ENCODE measurements at places on chromosomes 11 and 22.

- no peak for DNase-seq
- no peaks in the 10 kb centered on the region for H3K27me3 ChIP-seq
- no peak overlapping the region for H3K4me3 ChIP-seq
- no peak overlapping the region for H3K27ac ChIP-seq
These were observed 155.7 kb downstream of the CEP164 start for GRCh38 chr11:117483372-117483771.

- peaks cover 5% of the 10 kb centered on the region for H3K4me1 ChIP-seq
- H3K27me3 ChIP-seq = no peaks in the 10 kb centered on the region
- H3K4me3 ChIP-seq = no peak overlapping the region
- no peak for DNase-seq
These were observed 19.9 kb upstream of the TEF start for GRCh38 chr22:41361716-41362310.

GRCh38 chr11:92667486-92668152 is 301.8 kb upstream of the MTNR1B start:
- H3K4me1 ChIP-seq = no peaks in the 10 kb centered on the region
- no peak overlapping the region for H3K27ac ChIP-seq
- H3K36me3 ChIP-seq = no peaks in the 10 kb centered on the region
- H3K4me3 ChIP-seq = no peak overlapping the region
- no peak for DNase-seq
- no peaks in the 10 kb centered on the region for H3K27me3 ChIP-seq

GRCh38 chr11:111414267-111414931 is 35.3 kb upstream of the POU2AF1 start:
- H3K4me1 ChIP-seq = peaks cover 29% of the 10 kb centered on the region
- no peak overlapping the region for H3K4me3 ChIP-seq
- H3K27me3 ChIP-seq = no peaks in the 10 kb centered on the region
- DNase-seq = no peak

DNA sequence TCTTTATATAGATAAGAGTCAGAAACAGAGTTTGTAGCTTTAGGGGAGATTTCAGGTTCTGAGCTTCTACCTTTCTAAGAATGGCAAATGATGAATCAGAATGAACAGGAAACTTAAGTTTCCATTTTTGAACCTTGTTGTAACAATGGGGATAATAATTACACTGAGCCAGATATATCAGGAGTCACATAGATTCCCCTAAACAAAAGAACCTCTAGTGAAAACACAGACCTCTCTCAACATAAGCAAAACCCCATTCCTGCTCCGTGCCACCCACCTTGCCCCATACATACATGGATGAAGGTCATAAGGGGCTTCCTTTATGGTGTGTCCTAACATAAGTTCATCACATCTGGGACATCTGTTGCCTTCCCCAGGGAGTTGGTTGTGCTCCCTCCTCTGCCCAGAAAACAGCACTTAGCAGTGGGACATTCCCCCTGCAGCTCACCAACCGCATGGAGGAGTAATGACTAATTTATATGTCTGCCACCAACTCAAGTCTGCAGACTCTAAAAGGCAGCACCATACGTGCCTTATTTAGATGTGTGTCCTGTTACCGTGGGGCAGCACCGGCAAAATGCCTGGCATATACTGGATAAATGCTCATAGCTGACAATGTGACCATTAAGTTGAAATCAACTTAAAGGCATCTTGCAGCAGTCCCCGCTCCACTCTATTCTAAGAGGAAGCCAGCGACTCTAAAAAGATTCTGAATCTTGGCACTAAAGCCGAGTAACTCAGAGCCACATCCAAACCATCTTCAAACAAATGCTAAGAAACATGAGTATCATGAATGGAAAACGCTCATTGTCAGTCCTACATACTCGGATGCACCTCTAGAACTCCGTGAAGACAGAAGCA is 8.0 kb downstream of the JAML start:
- H3K36me3 ChIP-seq = no peaks in the 10 kb centered on the region
- H3K4me1 ChIP-seq = no peaks in the 10 kb centered on the region
- H3K27ac ChIP-seq = no peak overlapping the region
- no peak for DNase-seq
- no peaks in the 10 kb centered on the region for H3K27me3 ChIP-seq
- no peak overlapping the region for H3K4me3 ChIP-seq

GRCh38 chr11:48142889-48143288 is 73.7 kb upstream of the OR4B1 start:
- H3K36me3 ChIP-seq = no peaks in the 10 kb centered on the region
- H3K27me3 ChIP-seq = no peaks in the 10 kb centered on the region
- no peaks in the 10 kb centered on the region for H3K4me1 ChIP-seq
- no peak overlapping the region for H3K27ac ChIP-seq
- DNase-seq = no peak

DNA sequence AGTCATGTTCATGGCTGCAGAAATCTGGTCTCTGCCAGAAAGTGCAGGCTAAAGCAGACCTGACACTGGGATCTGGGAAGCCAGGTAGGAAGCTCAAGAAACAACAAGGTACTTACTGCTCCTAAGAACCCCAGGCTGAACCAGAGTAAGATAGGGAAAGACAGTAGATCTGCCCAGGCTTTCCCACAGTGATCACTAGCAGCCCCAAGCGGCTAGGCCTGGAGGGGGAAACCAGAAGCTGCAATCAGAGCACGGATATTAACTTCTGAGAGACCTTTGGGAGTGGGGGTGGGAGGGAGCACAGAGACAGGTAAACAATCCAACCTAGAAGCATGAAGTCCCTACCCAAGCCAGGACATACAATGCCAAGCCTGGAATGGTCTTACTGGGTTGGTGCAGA is 135.2 kb upstream of the C11orf58 start:
- DNase-seq = no peak
- no peak overlapping the region for H3K4me3 ChIP-seq
- no peak overlapping the region for H3K27ac ChIP-seq
- no peaks in the 10 kb centered on the region for H3K36me3 ChIP-seq

GRCh38 chr11:118008271-118008911 is 22.2 kb downstream of the IL10RA start:
- H3K36me3 ChIP-seq = no peaks in the 10 kb centered on the region
- peak overlapping the region; percentile 13 for H3K27ac ChIP-seq
- no peaks in the 10 kb centered on the region for H3K4me1 ChIP-seq
- no peak for DNase-seq
- H3K27me3 ChIP-seq = no peaks in the 10 kb centered on the region

GRCh38 chr22:43884600-43885318 is 7.1 kb downstream of the PNPLA5 start:
- H3K4me3 ChIP-seq = no peak overlapping the region
- no peaks in the 10 kb centered on the region for H3K4me1 ChIP-seq
- H3K27ac ChIP-seq = no peak overlapping the region
- no peaks in the 10 kb centered on the region for H3K27me3 ChIP-seq
- no peak for DNase-seq

DNA sequence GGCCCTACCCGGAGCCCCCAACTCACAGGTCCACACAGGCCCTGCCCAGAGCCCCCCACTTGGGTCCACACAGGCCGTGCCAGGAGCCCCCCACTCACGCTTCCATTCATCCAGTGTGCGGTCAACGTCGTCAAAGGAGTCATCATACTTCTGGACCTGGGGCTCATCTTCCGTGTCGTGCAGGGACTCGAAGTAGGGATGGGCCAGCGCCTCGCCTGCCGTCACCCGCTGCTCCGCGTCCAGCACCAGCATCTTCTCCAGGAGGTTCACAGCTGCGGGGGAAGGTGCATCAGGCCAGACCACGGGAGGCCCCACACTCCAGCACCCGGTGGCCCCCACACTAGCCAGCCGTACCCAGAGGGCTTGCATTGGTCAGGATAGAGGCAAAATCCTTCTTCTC is 4.0 kb upstream of the HDAC10 start:
- H3K4me1 ChIP-seq = peaks cover 20% of the 10 kb centered on the region
- DNase-seq = no peak
- H3K27ac ChIP-seq = no peak overlapping the region
- no peak overlapping the region for H3K4me3 ChIP-seq
- H3K27me3 ChIP-seq = no peaks in the 10 kb centered on the region

GRCh38 chr11:76649851-76650372 is 20.6 kb downstream of the LRRC32 start:
- no peaks in the 10 kb centered on the region for H3K27me3 ChIP-seq
- H3K4me3 ChIP-seq = no peak overlapping the region
- H3K36me3 ChIP-seq = no peaks in the 10 kb centered on the region
- no peak overlapping the region for H3K27ac ChIP-seq
- peaks cover 19% of the 10 kb centered on the region for H3K4me1 ChIP-seq
- peak; percentile 40 for DNase-seq

- no peaks in the 10 kb centered on the region for H3K36me3 ChIP-seq
- H3K4me3 ChIP-seq = no peak overlapping the region
- H3K4me1 ChIP-seq = peaks cover 36% of the 10 kb centered on the region
These were observed 40.2 kb downstream of the TBX1 start for GRCh38 chr22:19800761-19801244.

DNA sequence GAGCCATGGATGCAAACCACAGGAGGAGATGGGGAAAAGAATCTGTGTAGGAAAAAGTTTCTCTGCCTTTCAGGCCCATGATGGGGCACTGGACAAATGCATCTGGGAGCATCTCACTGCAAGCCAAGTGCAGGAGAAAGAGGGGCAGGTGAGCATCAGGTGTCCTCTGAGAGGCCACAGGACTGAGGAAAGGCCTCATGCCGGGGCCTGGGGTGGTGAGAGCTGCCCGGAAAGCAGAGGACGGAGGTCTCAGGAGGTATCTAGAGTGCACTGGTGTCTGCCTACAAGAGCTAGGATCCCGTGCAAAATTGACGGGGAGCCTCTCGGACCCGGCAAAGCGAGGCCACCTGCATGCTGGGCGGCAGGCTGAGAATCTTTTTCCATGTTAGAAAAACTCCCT is 73.9 kb downstream of the CTTN start:
- H3K4me1 ChIP-seq = no peaks in the 10 kb centered on the region
- H3K27me3 ChIP-seq = no peaks in the 10 kb centered on the region
- DNase-seq = no peak
- no peaks in the 10 kb centered on the region for H3K36me3 ChIP-seq

DNA sequence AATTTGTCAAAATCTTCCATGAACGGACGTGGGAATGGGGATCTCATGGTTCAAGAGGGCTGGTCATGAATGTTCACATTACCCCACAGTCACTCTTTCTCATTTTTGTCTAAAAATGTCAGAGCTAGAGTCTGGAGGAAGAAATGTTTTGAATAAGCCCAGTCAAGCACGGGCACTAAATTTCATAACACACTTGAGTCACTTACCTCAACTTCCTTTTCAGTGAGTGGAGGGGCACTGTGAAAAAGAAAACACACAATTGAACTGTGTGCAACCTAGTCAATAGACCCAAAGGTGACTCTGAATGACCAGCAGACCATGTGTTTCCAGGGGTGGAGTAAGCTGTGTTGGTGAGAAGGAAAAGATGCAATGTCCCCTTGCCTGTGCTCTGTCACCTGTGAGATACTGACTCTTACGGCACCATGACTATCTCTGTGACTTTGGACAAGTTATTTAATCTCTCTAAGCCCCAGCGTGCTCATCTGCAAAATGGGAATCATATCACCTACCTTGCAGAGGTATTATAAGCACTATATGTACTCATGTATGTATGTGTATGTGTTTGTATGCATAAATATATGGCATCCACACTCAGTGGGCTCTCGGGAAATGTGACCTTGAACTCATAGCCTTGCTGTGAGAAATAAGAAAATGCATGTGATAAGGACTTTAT is 38.2 kb upstream of the LYVE1 start:
- no peaks in the 10 kb centered on the region for H3K27me3 ChIP-seq
- peaks cover 48% of the 10 kb centered on the region for H3K4me1 ChIP-seq
- H3K4me3 ChIP-seq = no peak overlapping the region
- peak; percentile 71 for DNase-seq
- peak overlapping the region; percentile 48 for H3K27ac ChIP-seq
- H3K36me3 ChIP-seq = no peaks in the 10 kb centered on the region

GRCh38 chr11:74720596-74721478 is 10.4 kb downstream of the CHRDL2 start:
- DNase-seq = no peak
- H3K36me3 ChIP-seq = no peaks in the 10 kb centered on the region
- no peaks in the 10 kb centered on the region for H3K27me3 ChIP-seq
- H3K4me3 ChIP-seq = no peak overlapping the region
- H3K4me1 ChIP-seq = peaks cover 18% of the 10 kb centered on the region

GRCh38 chr11:3227568-3228444 is 4.4 kb downstream of the MRGPRE start:
- H3K27ac ChIP-seq = no peak overlapping the region
- H3K4me3 ChIP-seq = no peak overlapping the region
- H3K4me1 ChIP-seq = no peaks in the 10 kb centered on the region

GRCh38 chr22:27866135-27867084 is 52.6 kb downstream of the PITPNB start:
- H3K4me1 ChIP-seq = peaks cover 44% of the 10 kb centered on the region
- no peak for DNase-seq
- peak overlapping the region; percentile 85 for H3K27ac ChIP-seq
- H3K36me3 ChIP-seq = no peaks in the 10 kb centered on the region

DNA sequence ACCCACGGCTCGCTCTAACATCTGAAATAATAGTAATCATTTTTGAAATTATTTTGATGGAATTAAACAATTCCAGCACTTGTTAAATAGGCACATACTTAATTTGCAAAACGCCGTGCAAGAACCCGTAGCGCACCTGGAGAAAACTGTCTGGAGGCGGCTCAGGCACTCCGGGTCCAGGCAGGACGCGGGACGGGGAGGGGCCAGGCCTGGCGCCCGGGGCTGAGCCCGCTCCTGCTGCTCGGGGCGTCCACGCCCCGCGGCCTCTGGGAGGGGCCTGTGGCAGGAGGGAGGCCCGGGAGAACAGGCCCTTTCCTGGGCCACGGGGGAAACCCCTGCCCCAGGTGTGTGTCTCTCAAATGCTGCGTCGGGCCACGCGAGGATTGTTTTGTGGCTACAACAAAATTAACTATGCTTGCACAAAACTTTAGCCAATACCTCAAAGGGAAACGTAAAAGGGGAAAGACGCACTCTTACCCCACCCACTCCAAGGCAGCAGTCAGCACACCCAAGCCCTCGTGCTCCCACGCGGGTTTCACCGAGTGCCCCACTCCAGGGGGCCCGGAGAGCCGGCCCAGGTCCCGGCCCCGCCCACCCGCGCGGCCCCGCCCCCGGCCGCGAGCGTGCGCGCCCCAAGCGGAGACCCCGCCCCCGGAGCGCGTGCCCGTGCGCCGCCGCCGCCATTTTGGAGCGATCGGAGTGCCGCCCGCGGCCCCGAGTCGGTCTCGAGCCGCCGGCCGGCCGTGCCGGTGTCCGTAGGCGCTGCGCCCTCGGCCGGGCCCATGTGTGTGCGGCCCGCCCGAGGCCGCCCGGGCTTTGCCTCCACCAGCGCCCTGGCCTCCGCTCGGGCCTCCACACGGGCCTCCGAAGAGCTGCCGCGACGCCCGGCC is at the start of gene PPP6R2:
PPP6R2 (plus strand) TSS at position 677 of the 890 bp plus-strand sequence. CDS start 50,582 bp downstream, outside the sequence.
- H3K4me1 ChIP-seq = peaks cover 29% of the 10 kb centered on the region
- no peaks in the 10 kb centered on the region for H3K27me3 ChIP-seq
- no peaks in the 10 kb centered on the region for H3K36me3 ChIP-seq
- peak within 1 kb of the TSS; percentile 86 for H3K4me3 ChIP-seq
- DNase-seq = no peak
- H3K27ac ChIP-seq = peak within 1 kb of the TSS; percentile 86

- no peaks in the 10 kb centered on the region for H3K4me1 ChIP-seq
- DNase-seq = no peak
- no peaks in the 10 kb centered on the region for H3K36me3 ChIP-seq
- no peak overlapping the region for H3K27ac ChIP-seq
- no peaks in the 10 kb centered on the region for H3K27me3 ChIP-seq
These were observed 9.7 kb upstream of the MS4A2 start for GRCh38 chr11:60078745-60079144.

GRCh38 chr11:62854825-62855570 is 15.6 kb upstream of the WDR74 start:
- no peak for DNase-seq
- no peaks in the 10 kb centered on the region for H3K27me3 ChIP-seq
- peak overlapping the region; percentile 74 for H3K27ac ChIP-seq
- peaks cover 39% of the 10 kb centered on the region for H3K4me1 ChIP-seq
- H3K36me3 ChIP-seq = no peaks in the 10 kb centered on the region
- peak overlapping the region; percentile 79 for H3K4me3 ChIP-seq

All from vagina (tissue), 2 donors.